ENCODE measurements at places on chromosomes 11 and 22.

DNA sequence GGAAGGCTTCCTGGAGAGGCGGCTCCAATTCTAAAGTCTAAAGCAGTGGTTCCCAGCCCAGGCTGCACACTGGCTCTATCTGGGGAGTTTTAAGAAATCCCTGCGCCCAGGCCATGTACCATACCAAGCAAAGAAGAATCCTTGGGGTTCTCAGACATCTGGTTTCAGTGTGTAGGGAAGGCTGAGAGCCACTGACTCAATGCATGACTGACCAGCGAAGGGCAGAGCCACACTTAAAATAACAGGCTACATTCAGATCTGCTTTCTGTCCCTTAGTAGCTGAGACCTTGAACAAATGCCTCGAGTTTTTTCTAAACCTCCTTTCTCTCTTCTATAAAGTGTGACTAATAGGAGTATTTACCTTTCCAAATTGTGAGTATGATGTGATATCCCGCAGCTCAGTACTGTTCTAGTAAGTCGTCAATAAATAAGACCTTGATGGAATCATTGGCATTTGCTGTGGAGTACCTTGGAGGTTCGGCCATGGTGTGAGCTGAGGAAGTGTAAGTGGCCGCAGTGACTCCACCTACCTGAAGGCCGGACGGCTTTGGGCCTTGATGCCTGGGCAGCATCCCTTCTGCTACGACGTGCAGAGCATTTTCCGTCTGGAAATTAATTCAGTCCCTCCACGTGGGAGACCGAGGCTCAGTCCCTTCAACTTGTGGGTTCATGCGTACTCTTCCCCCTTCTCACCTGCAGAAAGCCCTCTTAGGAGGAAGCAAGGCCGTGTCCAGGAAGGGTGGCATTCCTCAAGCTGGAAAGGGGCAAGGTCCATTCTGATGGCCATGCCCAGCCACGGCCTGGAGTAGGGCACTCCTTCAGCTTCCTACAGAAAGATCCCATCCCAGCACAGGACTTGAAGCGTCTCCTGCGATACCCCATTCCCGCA lies 25.1 kb downstream of the GLB1L2 start:
- no peak for DNase-seq

GRCh38 chr11:6249770-6250555 lies 9.7 kb upstream of the CCKBR start:
- DNase-seq, result no peak

DNA sequence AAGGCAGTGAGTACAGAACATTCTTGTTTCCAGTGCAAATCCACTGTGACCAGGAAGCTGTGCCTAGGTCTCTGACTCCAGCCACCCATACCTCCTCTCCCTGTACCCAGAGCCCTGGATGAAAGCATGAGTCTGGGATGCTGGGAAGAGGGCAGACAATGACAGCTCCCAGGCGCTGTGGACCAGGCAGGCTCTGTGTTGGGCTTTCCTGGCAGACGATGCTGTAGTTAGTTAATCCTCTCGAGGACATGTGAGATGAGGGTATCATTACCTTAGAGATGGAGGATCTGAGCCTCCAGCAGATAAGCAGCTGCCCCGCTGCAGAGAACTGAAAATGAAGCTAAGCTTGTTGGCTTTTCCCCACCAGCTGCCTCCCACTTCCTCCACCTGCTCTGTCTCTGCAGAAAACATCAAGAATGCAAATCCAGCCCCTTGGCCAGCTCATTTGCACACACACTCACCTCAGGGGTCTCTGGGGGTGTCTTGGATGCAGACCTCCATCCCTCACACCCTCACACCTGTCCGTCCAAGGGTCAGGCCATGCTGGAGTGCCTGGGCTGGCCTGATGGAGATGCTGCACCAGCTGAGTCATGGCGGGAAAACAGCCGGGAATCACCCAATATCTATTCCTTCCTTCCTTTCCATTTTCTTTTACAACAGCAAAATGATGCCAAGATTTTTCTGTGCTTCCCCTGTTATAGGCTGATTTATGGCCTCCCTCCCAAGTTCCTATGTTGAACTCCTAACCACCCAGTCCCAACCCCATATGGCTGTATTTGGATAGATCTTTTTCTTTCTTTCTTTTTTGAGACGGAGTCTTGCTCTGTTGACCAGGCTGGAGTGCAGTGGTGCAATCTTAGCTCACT lies 94.9 kb upstream of the SEPTIN5 start:
- no peak for DNase-seq

DNA sequence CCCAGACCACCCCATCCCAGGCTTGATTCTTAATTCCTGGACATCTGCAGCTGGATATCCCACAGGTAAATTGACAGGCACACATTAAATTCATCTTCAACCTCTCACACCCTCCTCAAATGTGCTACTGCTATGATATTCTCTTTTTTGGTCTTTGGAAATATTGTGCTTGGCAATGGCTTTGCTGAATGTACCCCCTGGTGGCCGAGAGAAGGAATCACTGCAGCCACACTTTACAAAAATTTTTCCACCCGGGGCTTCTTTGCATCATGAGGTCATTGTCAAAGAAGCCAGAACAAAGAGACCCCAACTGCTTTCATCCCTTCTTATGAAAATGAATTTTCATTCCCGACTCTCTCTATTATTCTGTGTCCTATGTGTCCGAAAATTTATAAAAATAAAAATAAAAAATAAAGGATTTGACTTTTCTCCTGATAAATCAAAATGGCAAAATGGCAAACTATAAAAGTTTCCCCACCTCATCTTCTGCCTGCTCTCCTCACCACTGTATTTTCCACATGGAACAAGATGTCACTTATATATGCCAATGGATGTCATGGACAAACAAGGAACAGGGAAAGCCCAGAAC lies 15.0 kb upstream of the CYB5R2 start:
- DNase-seq, result no peak

DNA sequence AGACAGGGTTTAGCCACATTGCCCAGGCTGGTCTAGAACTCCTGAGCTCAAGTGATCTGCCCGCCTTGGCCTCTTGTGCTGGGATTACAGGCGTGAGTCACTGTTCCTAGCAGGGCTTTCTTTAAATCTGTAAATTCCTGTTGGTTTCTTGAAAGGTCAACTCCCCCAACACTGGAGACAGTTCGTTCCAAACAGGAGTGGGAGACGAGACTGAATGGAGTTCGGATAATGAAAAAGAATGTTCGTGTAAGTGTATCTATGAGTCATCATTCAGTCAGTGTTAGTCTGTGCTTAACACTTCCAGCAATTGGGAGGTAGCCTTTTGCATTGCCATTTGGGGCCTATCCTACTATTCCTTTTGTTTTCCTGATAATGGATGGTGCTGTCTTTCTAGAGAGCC lies 10.0 kb upstream of the BACE1-AS start:
- no peak for DNase-seq

DNA sequence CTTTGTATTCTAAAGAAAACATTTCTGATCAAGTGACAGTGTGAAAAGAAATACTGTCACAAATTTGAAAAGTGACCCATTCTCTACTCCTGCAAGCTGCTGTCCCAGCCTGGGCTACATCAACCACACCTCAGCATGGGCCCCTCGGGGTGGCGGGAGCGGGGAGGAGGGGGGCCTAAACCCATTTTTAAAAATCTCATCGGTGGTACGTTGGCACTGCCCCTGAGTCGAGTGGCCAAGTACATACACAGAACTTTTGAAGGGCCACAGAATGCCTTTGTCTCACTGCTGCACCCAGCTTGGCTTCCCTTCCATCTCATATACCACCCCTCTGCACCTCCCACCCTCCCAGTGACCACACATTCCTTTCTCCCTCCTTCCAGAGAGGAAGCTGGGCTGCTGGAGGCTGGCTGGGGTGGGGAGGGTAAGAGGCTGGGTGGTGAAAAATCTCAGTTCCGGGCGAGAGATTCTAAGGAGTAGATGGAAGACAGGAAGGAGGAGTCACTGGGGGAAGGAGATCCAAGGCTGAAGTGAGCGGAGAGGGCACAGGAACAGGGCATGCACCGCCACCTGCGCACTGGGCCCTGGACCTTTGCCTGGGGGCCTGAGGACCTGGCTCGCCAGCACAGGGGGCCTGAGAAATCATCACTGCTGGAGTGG lies 21.1 kb downstream of the FXYD6 start:
- DNase-seq, result no peak

- no peak for DNase-seq
Observed at GRCh38 chr11:35166369-35167360, 27.7 kb downstream of the CD44 start.

DNA sequence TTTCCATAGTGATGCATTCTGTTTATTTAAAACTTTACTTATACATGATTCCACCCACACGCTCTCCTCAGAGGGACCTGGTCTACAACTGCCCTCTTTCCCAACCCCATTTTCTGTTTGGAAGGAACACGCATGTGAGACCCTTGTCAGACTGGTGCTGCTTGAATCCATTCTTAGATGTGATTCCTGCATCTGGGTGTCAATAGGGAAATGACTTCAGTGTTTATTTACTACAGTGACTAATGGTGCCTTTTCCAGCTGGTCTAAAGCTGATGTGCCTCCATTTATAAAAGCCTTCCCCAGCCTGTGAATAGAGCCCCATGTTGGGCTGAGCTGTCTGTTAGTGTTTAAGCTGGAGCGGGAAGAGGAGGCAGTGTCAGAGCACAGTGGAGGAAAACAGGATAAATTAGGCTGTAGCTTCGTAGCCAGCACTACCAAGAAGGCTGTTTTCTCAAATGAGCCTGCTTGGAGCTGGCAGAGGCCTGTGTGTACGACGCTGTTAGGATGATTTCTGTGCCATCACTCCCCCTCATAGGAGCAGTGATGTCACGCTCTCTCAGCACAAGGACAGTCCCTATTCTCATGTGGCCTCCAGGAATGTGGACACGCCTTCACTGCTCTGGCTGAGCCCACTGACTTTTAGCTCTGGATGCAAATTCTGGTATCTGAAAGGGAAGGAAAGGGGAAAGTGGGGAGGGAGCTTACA lies 18.9 kb upstream of the C11orf96 start:
- DNase-seq, result no peak

- peak; percentile 26 for DNase-seq
Observed at GRCh38 chr11:30917859-30918478, 331.8 kb upstream of the MPPED2 start.

DNA sequence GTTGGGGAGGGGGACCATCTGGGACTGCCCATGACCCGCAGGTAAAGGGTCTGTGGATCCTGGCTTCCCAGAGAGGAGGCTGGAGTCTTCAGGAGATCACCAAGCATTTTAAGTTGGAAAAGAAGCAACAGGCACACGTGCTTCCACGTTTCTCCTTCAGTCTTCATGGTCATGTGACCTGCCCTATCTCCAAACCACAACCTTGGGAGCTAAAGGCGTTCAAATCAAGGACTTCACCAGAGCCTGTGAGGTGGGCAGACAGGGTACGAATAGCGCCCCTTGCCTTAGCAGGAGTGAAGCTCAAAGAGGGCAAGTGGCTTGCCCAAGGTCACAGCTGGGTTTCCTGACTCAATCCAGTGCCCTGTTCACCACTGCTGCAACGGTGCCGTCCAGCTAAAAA lies 6.7 kb downstream of the TMEM184B start:
- no peak for DNase-seq

DNA sequence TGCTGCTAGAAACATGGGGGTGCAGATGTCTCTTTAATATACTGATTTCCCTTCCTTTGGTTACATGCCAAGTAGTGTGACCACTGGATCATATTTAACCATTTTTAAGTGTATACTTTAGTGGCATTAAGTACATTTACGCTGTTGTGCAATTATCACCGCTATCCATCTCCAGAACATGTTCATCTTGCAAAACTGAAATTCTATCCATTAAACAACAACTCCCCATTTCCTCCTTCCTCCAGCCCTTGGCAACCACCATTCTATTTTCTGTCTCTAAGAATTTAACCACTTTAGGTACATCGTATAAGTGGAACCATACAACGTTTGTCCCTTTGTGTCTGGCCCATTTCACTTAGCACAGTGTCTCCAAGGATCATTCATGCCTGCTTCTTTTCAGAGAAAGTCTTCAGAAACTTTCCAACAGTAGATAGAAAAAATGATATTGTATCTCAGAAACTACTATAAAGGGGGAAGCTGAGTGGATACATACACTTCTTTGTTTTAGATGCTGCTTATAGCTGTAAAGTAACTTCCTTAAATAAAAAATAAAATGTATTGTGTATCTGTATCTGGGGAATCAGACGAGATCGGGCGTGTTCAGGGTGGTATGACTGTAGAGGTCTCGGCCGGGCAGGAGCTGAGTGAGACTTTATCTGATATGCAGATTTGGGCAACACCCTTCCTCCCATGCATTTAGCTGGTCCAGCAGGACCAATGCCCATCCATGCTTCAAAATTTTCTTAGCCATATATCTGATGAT lies 44.6 kb upstream of the ZBED5 start:
- no peak for DNase-seq

All from NCI-H2107 (cell line).